Chondrocyte (in vitro differentiated cells): ENCODE measurements at places on chromosomes 13 and 19. TPM values are rescaled to one million over a fixed set of nuclear protein-coding genes. Genes with fewer than 3 reads are reported as not detected.
A peak's percentile ranks its signal among the peaks of the same experiment; 100 is the strongest.

GRCh38 chr13:50800091-50800739, 43.3 kb downstream of the DLEU7 start:
- DNase-seq = no peak

- no peak for DNase-seq
Measured at GRCh38 chr13:66033924-66034323, 1196.2 kb downstream of the PCDH9 start.

The HCST gene
- 0.50 to 1.0 TPM in 2 of 3 replicates, not detected in the other for total RNA-seq

DNA sequence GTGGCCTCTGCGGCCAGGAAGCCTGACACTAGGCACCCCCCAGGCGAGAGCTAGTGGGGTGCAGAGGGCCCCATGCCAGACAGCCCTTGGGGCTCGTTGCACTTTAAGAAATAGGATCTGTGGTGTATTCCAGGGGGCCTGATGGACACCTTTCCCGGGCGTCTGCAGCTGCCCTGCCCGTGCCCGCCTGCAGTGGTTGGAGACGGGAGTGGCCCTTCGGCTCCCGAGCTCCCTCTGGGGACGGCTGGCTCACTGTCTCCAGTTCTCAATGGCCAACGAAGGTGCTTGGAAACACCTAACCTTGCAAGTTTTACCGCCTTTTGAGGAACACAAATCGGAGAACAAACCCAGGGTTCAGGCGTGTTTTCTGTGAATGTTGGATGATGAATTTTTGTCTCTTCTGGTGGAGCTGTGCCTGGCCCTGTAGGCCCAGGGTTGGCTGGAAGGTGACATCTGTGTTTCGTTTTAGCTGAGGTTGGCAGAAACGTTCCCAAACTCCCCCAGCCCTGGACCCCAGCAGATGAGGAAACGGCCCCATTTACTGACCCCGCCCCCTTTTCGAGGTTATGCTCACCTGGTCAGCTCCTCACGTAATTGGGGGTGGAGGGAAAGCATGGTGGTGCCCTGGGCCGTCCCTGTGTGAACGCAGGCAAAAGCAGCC, 17.4 kb upstream of the NPAS1 start:
- no peak for DNase-seq

DNA sequence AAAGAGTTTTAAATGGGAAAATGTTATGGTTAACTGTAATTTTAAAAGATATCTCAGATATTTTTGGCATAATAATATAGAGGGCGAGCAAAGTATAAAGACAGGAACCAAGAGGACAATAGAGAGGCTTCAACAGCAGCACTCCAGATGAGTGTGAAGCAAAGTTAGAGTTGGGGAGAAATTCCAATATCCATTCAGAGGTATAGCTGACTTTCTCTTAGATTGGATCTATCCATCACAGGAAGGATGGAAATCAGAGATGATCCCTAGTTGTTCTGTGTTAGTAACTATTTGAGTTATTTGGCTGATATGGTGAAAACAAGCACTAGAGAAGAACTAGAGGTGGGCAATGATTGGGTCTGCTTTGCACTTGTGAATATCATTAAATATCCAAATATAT, 786.0 kb upstream of the KLHL1 start:
- DNase-seq = no peak

- DNase-seq = no peak
Measured at GRCh38 chr13:53264751-53265385, 236.3 kb downstream of the OLFM4 start.

- DNase-seq = no peak
Measured at GRCh38 chr13:19591864-19592263, 30.5 kb upstream of the TPTE2 start.

The LINGO3 gene
- total RNA-seq = 0.15 to 0.48 TPM in 2 of 3 replicates, not detected in the other

DNA sequence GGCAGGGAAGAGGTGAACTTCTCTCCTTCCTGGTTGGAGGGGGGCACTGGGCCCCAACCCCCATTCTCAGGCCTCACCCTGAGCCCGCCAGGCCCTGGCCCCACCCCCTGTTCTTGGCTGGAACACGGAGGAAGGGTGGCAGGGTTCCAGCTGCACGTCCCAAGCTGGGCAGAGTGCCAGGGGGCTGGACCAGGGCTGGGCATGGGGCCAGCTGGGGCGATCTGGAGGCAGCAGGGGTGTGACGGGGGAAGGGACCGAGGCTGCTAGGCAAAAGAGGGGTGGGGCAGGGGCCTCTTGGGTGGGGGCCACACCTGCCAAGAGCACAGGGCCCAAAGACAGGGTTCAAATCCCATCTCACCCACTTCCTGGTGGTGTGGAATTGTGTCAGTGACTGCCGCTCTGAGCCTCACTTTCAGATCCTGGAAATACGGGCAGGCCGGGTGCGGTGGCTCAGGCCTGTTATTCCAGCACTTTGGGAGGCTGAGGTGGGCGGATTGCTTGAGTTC, 2.2 kb downstream of the HIF3A start:
- DNase-seq = peak; percentile 98

DNA sequence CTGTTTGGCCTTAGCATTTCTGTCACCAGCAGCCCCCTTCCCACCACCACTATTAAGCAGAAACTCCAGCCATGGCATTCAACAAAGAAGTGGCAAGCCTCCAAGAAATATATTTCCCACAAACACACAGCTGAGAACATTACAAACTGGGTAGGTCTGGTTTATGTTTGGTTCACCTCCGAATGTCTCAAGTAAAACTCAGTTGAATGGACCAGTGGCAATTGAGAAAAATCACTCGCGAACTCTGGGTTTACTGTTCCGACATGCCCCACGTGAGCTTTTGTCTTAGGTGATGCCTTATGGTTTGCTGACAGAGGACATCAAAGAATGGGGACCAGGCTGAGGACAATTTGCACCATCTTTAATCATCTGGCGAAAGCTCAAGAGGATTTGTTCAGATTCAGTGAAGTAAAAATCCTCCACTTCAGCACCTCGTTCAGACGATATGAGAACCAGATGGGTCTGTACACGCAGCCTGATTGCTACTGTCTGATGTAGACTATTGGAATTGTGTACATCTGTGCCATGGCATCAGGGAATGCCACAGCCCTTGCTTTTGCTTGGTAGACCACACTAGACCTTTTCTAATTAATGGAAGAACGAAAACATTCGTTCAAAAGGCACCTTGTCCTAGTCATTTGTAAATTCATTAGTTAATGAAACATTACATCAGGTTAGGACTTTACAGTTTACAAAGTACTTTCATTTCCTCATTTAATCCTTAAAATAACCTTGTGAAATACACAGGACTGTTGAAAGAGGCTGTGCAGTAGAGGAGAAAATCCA, 59.4 kb downstream of the SLC10A2 start:
- no peak for DNase-seq

- no peak for DNase-seq
Measured at GRCh38 chr13:46953331-46953730, 56.5 kb upstream of the HTR2A start.

DNA sequence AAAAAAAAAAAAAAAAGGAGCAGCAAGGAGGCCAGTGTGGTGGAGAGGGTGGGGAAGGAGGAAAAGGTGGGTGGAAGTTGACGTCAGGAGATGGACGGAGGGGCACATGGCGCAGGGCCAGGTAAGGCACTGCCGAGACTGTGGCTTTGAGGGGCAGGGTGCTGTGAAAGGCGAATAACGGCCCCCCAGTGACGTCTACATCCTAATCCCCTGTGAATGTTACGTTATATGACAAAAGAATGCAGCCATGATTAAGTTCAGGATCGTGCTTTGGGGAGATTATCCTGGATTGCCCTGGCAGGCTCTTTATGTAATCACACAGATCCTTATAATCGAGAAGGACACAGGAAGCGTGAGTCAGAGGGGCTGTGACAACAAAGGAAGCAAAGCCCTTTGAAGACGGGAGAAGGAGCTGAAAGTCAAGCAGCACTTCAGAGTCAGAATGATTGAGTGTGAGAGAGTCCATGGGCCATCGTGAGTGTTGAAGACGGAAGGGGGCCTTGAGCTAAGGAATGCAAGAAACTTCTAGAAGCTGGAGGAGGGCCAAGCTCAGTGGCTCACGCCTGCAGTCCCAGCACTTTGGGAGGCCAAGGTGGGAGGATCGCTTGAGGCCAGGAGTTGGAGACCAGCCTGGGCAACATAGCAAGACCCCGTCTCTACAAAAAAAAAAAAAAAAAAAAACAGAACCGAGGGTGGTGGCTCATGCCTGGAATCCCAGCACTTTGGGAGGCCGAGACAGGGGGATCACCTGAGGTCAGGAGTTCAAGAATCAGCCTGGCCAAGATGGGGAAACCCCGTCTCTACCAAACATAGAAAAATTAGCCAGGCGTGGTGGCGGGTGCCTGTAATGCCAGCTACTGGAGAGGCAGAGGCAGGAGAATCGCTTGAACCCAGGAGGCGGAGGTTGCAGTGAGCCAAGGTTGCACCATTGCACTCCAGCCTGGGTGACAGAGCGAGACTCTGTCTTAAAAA, 13.8 kb upstream of the CEACAM16 start:
- DNase-seq = no peak

GRCh38 chr19:28359431-28360414, 853.2 kb downstream of the UQCRFS1 start:
- no peak for DNase-seq

The RFPL4AL1 gene
- not detected in 3 replicates for total RNA-seq

The OR10H5 gene
- not detected in 3 replicates for total RNA-seq

The METTL21C gene
- not detected in 3 replicates for total RNA-seq

- no peak for DNase-seq
Measured at GRCh38 chr13:43005460-43006236, 13.6 kb upstream of the EPSTI1 start.

GRCh38 chr13:40508127-40508526, 158.3 kb downstream of the FOXO1 start:
- DNase-seq = no peak

DNA sequence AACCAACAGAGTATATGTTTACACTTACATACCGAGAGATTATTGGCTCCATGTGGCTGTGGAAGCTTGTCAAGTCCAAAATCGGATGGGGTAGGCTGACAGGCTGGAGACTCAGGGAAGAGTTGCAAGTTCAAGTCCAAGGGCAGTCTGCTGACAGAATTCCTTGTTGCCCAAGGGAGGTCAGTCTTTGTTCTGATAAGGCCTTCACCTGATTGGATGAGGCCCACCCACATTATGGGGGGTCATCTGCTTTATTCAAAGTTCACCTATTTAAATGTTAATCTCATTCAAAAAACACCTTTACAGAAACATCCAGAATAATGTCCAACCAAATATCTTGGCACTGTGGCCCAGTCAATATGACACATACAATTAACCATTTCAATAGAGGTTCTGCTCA, 452.4 kb downstream of the KLF12 start:
- DNase-seq = no peak

- DNase-seq = no peak
Measured at GRCh38 chr13:35984287-35984686, 146.9 kb downstream of the DCLK1 start.

- no peak for DNase-seq
Measured at GRCh38 chr13:34155931-34156607, 338.1 kb downstream of the RFC3 start.

DNA sequence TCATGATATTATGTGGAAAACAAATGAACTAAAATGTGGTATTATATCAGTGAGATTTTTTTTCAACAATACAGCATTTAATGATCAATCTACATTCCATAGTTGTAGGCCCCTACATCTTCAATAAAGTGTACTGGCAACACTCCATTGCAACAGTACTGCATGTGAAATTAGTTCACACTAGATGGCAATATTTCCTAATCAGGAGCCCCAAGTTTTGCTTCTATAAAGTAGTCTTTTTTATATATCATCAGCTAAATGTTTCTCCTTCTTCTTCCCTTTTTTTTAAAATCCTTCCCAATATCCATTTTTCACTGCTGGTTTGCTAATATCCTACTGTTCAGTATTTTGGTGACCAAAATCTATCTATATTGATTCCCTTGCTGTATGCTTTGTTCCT, 528.3 kb upstream of the ATXN8OS start:
- no peak for DNase-seq

DNA sequence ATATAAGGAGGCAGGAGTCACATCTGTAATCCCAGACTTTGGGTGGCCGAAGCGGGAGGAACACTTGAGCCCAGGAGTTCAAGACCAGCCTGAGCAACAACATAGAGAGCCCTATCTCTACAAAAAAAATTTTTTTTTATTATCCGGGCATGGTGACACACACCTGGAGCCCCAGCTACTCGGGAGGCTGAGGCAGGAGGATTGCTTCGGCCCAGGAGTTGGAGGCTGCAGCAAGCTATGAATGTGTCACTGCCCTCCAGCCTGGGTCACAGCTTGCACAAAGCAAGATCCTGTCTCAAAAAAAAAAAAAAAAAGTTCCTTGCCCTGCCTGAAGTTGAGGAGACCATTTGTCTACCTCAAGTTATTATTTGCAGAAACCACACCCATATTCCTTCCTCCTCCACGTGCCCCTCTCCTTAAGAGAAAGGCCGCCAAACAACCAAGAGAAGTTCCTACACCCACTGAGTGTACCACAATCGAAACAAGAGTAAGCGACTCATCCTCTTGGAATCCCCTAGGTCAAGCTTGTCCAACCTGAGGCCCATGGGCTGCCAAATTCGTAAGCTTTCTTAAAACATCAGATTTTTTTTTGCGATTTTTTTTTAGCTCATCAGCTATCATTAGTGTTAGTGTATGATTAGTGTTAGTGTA, 2.2 kb downstream of the ABCC4 start:
- no peak for DNase-seq

The THSD8 gene
- total RNA-seq = 3.6 to 5.4 TPM (median 4.5 TPM) in 3 replicates

The ZFP36 gene
- 30.2 to 55.7 TPM (median 46.3 TPM) in 3 replicates for total RNA-seq

- no peak for DNase-seq
Measured at GRCh38 chr13:95813139-95813538, 136.2 kb downstream of the DNAJC3 start.

The ZNF439 gene
- total RNA-seq = 1.1 to 5.7 TPM (median 4.9 TPM) in 3 replicates

The KEAP1 gene
- total RNA-seq = 69.3 to 79.9 TPM (median 70.9 TPM) in 3 replicates

DNA sequence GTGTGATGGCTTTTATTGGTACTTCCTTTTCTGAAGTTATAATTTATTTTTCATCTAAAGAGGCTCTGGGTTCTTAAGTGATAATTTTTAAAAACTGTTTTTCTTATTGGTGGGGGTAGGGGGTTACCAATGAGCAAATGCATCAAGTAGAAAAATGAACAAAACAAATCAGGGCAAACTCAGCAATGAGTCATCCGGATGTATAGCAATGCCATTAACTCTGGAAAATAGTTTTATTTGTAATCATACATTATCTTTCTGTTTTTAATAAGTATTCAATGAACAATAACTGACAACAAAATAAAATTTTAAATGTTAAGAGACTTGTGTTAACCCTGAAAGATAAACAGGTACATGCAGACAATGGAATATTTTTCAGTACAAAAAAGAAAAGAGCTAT, 67.6 kb downstream of the UFM1 start:
- no peak for DNase-seq

DNA sequence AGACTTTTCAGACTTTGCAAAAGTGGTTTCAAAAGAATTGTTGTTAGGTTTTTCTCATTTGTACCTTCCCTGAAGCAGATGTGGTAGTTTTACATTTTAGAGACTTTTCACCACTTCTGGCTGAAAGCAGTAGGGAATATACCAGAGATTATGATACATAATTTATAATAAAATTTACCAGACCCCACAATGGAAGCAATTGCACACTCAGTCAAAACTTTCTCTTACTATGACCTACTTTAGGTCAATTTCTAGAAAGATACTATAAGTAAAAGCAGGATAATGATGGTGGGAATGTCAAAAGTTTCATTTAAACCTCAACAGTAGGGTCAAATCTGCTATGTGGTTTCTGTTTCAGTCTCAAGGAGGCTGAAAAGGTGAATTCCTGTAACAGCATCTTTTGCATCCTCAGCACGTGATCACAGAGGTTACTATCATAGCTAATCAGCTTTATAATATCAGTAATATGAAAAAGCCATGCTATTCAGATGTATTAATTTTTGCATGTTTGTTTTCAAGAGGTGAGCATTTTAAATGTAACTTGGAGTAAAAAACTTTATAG, 26.9 kb downstream of the PCCA start:
- no peak for DNase-seq

GRCh38 chr13:89457977-89458376, 1786.8 kb downstream of the SLITRK5 start:
- no peak for DNase-seq
